T-cell (primary cell): ENCODE measurements at places on chromosomes 3 and 15. TPM values are rescaled to one million over a fixed set of nuclear protein-coding genes. Genes with fewer than 3 reads are reported as not detected.

GRCh38 chr15:98139337-98139736 lies 178.8 kb downstream of the ARRDC4 start:
- H3K4me3 ChIP-seq, result no peak overlapping the region
- no peak for DNase-seq
- H3K27me3 ChIP-seq, result no peaks in the 10 kb centered on the region

DNA sequence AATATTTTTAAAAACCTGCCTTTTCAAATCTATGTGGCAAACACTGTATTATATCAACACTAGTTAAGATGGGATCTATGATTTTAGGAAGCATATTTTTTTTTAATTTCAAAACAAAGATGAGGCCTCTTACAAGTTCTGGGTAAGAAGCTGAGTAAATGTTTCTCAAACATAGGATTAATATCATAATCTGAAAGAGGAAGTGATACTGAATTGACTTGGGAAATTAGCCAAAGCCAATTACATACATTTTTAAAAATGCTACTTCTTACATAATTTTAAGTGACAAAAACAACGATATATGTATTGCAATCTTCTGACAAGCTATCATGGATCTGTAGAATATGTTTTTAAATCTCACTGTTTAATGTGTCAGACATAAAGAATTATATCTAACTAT lies 135.1 kb upstream of the UBP1 start:
- H3K4me1 ChIP-seq, result no peaks in the 10 kb centered on the region
- H3K4me3 ChIP-seq, result no peak overlapping the region
- no peak overlapping the region for H3K27ac ChIP-seq
- no peak for DNase-seq

DNA sequence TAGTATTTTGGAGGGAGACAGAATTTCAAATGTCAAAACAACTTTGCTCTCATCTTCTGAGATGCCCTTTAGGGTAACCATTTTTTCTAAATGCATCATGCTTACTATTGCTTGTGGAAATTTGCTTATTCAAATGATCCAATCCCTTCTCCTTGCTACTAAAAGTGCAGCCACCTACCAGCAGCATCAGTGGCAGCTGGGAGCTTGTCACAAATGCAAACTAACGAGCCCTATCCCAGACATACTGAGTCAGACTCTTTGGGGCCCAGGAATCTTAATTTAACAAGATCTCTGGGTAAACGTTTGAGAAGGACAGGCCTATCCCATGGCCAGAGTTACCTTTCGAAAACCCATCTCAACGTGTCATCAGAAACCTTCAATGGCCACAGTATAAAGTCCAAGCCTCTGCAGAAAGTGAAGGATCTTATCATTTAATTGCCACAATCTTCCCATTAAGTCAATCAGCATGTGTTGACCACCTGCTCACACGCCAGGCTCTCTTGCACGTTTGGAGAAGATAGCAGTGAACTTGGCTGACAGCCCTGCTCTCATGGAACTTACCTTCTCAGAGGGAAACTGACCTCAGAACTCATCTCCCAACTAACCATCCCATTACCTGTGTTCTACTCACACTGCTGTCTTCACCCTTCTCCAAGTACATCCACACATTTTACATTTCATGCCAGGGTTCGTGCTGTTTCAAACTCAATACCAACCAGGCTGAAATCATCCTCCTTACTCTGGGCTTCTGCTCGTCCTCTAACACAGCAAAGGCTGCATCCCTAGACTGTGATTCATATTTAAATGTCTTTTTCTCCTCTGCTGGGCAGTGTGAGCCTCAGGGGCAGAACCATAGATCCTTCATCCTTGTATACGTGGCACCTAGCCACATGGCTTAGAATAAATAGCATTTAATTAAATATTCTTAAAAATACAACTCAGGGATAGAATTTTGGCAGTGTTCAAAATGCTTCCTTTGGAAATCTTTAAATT lies 24.8 kb upstream of the VGLL4 start:
- H3K36me3 ChIP-seq, result no peaks in the 10 kb centered on the region
- H3K4me1 ChIP-seq, result no peaks in the 10 kb centered on the region
- H3K4me3 ChIP-seq, result no peak overlapping the region
- no peaks in the 10 kb centered on the region for H3K27me3 ChIP-seq

DNA sequence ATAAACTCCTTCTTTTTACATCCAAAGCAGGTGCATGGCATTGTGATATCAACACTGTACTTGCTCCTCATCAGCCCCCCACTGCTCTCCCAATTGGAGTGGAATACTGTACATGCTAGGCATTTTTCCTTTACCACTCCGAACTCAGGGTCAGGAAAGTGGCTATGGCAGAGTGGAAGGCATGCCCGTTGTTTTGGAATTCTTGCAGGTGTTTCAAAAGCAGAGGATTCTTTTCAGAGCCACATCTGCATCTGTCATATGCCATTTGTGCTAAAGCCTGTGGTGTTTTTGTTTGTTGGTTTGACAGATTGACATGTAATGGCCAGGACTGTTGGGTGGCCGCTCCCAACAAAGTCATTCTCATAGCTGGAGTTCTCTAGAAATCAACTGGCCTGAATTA lies 41.7 kb downstream of the SOX2 start:
- no peaks in the 10 kb centered on the region for H3K4me1 ChIP-seq
- no peak overlapping the region for H3K27ac ChIP-seq
- no peaks in the 10 kb centered on the region for H3K27me3 ChIP-seq

GRCh38 chr15:90871716-90872485 lies 3.5 kb downstream of the FURIN start:
- H3K4me1 ChIP-seq, result peaks cover 48% of the 10 kb centered on the region
- peak; percentile 28 for DNase-seq
- peak overlapping the region; percentile 39 for H3K27ac ChIP-seq
- peaks cover 6% of the 10 kb centered on the region for H3K36me3 ChIP-seq

- DNase-seq, result no peak
- H3K27me3 ChIP-seq, result no peaks in the 10 kb centered on the region
- no peak overlapping the region for H3K4me3 ChIP-seq
- H3K36me3 ChIP-seq, result no peaks in the 10 kb centered on the region
- no peak overlapping the region for H3K27ac ChIP-seq
- H3K4me1 ChIP-seq, result peaks cover 2% of the 10 kb centered on the region
Observed at GRCh38 chr15:40118473-40118872, 9.8 kb upstream of the BMF start.

- H3K36me3 ChIP-seq, result no peaks in the 10 kb centered on the region
- DNase-seq, result no peak
- H3K27ac ChIP-seq, result no peak overlapping the region
- H3K4me3 ChIP-seq, result no peak overlapping the region
- H3K27me3 ChIP-seq, result no peaks in the 10 kb centered on the region
Observed at GRCh38 chr15:64004056-64004455, 42.2 kb downstream of the DAPK2 start.

DNA sequence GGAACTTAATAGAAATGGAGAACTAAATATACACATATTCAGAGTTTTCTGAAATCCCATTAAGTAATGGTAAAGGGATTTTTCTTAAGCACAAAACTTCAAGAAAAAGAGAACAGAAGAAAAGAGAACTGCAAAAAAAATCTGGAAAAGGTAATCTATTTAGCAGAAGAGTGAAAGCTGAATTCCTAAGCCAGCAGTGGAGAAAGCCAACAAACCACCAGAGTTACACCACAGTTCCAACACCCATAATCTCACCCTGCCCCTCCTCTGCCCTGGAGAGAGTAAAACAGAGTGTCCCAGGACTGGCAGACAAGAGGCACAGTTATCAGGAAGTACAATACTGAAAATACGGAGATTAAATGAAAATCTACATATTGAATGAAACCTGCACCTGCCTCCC lies 29.4 kb downstream of the TP53BP1 start:
- H3K4me3 ChIP-seq, result no peak overlapping the region
- no peak for DNase-seq
- H3K27ac ChIP-seq, result no peak overlapping the region
- H3K36me3 ChIP-seq, result peaks cover 51% of the 10 kb centered on the region
- no peaks in the 10 kb centered on the region for H3K4me1 ChIP-seq
- no peaks in the 10 kb centered on the region for H3K27me3 ChIP-seq

DNA sequence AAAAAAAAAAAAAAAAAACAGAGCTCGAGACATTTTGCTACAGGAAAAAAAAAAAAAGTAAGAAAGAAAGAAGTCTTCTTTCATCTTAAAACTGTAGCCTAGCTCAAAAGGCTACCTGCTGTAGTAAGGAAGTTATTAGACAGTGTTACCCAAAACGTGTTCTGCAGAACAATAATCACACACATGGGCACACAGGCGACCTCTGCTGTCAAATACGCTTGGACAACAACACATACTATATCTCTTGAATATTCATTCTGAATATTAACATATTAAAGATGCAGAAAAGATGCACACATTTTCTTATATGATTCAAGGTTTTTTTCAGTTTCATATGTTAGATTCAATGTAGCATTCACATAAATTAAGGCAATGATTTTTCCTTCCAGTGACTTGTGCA lies 215.8 kb downstream of the ROBO1 start:
- no peak overlapping the region for H3K4me3 ChIP-seq
- no peaks in the 10 kb centered on the region for H3K36me3 ChIP-seq

DNA sequence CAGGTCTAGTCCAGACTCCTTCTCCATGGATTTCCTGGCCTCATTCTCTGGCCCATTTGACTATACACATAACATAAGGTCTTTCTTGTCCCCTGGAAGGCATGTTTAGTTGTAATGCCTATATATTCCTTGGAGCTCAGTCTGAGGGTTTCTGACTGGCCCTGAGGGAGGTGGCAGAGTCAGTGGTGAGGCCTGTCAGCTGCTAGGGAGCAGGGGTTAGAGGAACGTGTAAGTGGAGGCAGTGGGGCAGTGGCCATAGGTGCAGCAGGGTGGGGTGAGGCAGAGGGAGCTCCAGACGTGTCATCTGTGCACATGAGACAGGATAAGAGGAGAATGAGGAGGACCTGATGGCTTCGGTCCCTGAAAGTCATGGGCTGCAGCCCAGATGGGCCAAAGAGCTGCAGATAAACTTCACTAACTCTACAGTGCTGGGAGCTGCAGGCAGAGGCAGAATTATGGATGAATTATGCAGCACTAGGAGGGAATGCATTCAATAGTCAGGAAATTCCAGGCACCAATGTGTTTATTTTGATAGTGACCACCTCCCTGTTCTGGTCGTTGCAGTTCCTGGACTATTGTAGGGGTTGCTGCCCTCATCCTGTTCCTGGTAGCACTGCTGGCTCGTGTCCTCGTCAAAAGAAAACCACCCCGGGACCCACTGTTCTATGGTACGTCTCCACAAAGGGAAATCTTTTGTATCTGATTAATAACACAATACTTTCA lies 4.9 kb downstream of the TM6SF1 start:
- no peak overlapping the region for H3K4me3 ChIP-seq
- no peaks in the 10 kb centered on the region for H3K27me3 ChIP-seq
- H3K36me3 ChIP-seq, result no peaks in the 10 kb centered on the region
- no peak for DNase-seq

GRCh38 chr3:11989383-11990038 lies 14.7 kb upstream of the SYN2 start:
- DNase-seq, result no peak
- H3K27me3 ChIP-seq, result peaks cover 10% of the 10 kb centered on the region
- no peaks in the 10 kb centered on the region for H3K36me3 ChIP-seq
- H3K27ac ChIP-seq, result no peak overlapping the region
- no peaks in the 10 kb centered on the region for H3K4me1 ChIP-seq

DNA sequence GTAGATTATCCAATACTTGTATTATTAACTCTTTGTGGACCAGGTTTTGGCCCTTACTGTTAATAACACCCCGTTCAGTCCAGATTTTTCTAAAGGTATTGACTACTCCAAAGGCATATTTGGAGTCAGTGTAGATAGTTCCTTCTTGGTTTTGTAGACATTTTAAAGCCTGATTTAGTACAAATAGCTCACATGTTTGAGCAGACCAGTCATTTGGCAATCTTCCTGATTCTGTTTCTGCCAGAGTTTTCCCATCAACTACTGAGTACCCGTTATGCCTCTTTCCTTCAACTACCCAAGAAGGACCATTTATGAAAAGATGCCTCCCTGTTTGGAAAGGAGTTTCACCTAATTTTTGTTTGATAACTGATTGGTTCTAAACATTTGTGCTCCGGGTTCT lies 82.0 kb downstream of the CHCHD4 start:
- no peak for DNase-seq
- no peak overlapping the region for H3K27ac ChIP-seq
- H3K36me3 ChIP-seq, result no peaks in the 10 kb centered on the region
- no peak overlapping the region for H3K4me3 ChIP-seq

DNA sequence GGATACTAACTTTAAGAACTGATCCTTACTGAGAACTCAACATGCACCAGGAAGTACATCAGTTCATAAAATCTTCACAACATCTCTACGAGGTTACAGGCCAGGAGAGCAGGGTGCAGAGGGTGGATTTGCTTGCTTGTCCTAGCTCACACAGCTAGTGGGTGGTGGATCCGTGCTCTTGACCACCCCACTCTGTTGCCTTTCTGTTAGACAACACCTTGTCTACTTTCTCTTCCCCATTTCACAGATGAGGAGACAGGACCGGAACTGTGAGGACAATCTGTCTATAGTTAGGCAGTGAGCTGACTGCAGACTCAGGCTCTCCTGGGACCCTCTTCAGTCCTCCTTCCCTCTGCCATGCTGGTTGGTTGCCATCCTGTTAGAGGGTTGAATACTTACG lies 221.7 kb upstream of the TLE3 start:
- no peak overlapping the region for H3K27ac ChIP-seq
- no peaks in the 10 kb centered on the region for H3K36me3 ChIP-seq
- no peak overlapping the region for H3K4me3 ChIP-seq
- peaks cover 7% of the 10 kb centered on the region for H3K27me3 ChIP-seq

- no peak for DNase-seq
- H3K4me3 ChIP-seq, result no peak overlapping the region
- no peaks in the 10 kb centered on the region for H3K4me1 ChIP-seq
- no peaks in the 10 kb centered on the region for H3K27me3 ChIP-seq
- no peak overlapping the region for H3K27ac ChIP-seq
Observed at GRCh38 chr3:179166561-179167201, 18.5 kb downstream of the PIK3CA start.

DNA sequence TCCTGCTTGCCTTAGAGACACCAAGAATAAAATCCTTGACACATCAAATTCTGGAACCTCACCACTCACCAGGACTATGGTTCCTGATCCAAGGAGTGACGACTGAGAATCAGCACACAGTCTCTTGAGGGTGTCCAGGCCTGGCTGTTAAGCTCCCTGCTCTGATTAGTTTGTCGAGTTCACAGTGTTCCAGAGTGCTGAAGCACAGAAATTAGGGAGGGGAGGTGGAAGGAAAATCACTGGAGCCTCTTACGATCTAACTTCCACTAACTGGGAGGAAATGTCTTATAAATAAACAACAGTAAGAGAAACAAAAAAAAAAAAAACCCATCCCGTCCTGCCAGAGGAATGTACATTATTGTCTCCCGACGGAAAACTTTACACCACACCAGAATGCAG lies 330.2 kb downstream of the TIGIT start:
- no peak for DNase-seq
- H3K4me1 ChIP-seq, result no peaks in the 10 kb centered on the region
- no peaks in the 10 kb centered on the region for H3K27me3 ChIP-seq
- H3K27ac ChIP-seq, result no peak overlapping the region

Gene STAC
- total RNA-seq, result not detected

Gene ALDH1L1
- total RNA-seq, result 1.6 TPM

Gene ZNF80
- total RNA-seq, result 1.1 TPM

Gene AGBL1
- total RNA-seq, result not detected

Gene PXYLP1
- 14.6 TPM for total RNA-seq

Gene TUSC7
- total RNA-seq, result not detected
